Pons (tissue), 1 donor: ENCODE measurements at places on chromosomes 7 and 10.

DNA sequence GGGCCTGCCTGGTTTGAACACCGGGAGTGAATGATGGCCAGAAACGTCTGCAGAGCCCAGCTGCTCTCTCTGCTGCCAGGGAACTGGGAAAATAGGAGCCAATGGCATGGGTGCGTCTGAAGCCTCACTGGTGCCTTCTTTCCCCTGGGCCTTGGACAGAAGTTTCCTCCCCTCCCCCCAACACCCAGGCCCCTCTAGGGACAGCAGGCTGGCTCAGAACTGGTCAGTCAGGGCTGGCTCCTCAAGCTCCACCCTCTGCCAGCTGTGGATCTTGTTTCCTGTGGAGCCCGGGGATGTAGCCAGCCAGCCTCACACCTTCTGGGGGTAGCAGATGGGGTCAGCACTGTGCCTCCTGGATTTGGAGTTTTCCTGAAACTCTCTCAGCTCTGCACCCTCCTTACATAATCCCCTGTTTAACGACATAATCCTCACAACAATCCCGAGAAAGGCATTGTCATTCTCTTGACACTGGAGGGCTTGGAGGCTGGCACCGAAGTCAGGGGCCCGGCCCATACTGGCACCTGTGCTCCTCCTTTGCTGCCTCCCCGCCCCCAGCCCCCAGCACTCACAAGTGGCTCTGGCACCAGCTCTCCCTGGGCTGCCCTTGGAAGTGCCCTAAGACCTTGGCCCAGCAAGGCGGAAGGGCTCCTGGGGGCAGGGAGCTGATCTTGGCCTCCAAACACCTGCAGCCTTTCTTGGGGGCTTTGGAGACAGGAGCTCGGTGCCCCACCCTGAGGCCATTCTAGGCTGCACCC is 5.7 kb downstream of the LDB3 start:
- DNase-seq = peak; percentile 69

- DNase-seq = no peak
These were observed 28.5 kb upstream of the SYPL1 start for GRCh38 chr7:106140406-106141173.

DNA sequence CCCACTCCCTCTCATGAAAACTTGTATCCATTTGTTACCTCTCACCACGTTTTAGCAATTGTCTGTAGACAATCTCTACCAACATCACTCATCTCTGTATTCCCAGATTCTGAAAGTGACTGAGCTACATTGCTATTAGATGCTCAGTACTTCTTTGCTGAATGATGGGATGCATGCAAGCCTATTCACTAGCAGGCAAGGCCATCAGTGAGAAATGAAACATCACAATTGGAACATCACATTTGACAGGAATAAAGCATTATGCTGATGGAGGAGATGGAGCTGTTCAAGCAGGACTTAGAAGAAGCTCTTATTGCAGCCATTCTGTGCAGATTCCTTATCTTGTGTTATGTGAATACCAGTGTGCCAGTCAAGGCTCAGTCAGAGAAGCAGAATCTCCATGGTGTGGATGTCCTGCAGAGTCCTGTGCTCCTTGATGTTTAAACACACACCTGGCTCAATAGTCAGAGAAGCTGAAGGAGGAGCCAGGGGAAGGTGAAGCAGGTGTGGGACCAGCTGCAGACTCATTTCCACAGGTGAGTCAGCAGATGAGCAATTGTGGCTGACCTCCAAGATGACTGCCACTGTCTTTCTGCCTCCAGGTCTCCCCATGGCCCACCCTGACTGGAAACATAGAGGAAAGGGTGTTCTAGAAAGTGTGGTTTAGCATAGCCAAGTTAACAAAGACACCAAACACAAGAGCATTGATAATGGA is 965.5 kb downstream of the GRID1 start:
- no peak for DNase-seq

- no peak for DNase-seq
These were observed 40.0 kb downstream of the FANK1 start for GRCh38 chr10:125936331-125936730.

GRCh38 chr10:83965473-83965872 is 173.8 kb upstream of the GHITM start:
- DNase-seq = no peak
